ENCODE measurements at places on chromosomes 11 and 22. TPM values are rescaled to one million over a fixed set of nuclear protein-coding genes. Genes with fewer than 3 reads are reported as not detected.
A peak's percentile ranks its signal among the peaks of the same experiment; 100 is the strongest.

DNA sequence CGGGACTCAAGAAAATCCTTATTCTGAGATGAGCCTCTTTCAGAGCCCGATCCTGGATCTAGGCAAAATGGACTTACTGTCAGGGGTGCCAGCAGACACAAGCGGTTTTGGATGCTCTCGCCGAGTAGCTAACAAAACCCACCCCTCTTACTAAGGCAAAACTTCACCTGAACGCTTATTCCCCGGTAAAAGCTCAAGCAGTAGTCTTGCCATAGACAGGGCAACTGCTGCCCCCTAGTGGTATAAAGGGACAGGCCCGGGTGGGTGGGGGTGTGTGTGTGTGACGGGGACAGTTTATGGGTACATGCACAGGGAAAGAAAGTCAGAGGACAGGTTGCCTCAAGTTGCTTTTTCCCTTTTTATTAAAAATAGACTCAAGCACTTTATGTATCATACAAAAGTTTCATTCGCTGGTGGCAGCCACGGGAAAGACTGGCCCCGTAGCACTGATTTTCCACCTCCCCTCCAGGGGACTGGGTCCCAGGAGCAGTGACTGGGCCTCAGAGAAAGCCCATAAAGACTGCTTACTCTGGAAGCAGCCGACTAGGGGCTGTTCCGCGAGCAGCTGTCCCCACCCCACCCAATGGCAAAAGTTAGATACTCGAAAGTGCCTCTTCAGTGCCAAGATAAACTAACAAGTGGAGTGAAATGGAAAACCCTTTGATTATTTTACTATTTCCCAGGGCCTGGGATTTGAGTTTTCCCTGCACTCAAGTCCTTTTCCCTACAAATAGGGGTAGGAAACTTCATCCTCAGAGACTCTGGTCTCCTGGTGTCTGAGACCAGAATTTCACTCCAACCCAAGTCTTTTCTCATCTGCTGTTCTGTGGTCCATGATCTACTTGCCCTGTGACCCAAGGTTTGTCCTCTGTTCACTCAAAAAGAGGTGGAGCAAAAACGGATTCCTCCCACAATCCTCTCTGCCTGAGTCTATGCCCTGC is 4.7 kb downstream of the YPEL4 start:
- H3K36me3 ChIP-seq = no peaks in the 10 kb centered on the region
- peak; percentile 78 for DNase-seq
- H3K4me3 ChIP-seq = no peak overlapping the region
- no peak overlapping the region for H3K27ac ChIP-seq
- H3K27me3 ChIP-seq = no peaks in the 10 kb centered on the region

GRCh38 chr11:44321059-44321458 is 11.1 kb upstream of the ALX4 start:
- H3K27me3 ChIP-seq = peaks cover 97% of the 10 kb centered on the region
- H3K27ac ChIP-seq = no peak overlapping the region
- no peak overlapping the region for H3K4me3 ChIP-seq
- peaks cover 7% of the 10 kb centered on the region for H3K4me1 ChIP-seq
- no peak for DNase-seq
- H3K36me3 ChIP-seq = no peaks in the 10 kb centered on the region

- peaks cover 21% of the 10 kb centered on the region for H3K27me3 ChIP-seq
- H3K27ac ChIP-seq = no peak overlapping the region
- no peaks in the 10 kb centered on the region for H3K36me3 ChIP-seq
- DNase-seq = no peak
- no peaks in the 10 kb centered on the region for H3K4me1 ChIP-seq
Observed at GRCh38 chr11:69109101-69109500, 46.6 kb upstream of the SMIM38 start.

- H3K36me3 ChIP-seq = no peaks in the 10 kb centered on the region
- peak overlapping the region; percentile 99 for H3K27ac ChIP-seq
- H3K27me3 ChIP-seq = no peaks in the 10 kb centered on the region
- DNase-seq = peak; percentile 80
- peaks cover 10% of the 10 kb centered on the region for H3K4me1 ChIP-seq
Observed at GRCh38 chr11:66335531-66336233, 552 bp downstream of the RIN1 start.

DNA sequence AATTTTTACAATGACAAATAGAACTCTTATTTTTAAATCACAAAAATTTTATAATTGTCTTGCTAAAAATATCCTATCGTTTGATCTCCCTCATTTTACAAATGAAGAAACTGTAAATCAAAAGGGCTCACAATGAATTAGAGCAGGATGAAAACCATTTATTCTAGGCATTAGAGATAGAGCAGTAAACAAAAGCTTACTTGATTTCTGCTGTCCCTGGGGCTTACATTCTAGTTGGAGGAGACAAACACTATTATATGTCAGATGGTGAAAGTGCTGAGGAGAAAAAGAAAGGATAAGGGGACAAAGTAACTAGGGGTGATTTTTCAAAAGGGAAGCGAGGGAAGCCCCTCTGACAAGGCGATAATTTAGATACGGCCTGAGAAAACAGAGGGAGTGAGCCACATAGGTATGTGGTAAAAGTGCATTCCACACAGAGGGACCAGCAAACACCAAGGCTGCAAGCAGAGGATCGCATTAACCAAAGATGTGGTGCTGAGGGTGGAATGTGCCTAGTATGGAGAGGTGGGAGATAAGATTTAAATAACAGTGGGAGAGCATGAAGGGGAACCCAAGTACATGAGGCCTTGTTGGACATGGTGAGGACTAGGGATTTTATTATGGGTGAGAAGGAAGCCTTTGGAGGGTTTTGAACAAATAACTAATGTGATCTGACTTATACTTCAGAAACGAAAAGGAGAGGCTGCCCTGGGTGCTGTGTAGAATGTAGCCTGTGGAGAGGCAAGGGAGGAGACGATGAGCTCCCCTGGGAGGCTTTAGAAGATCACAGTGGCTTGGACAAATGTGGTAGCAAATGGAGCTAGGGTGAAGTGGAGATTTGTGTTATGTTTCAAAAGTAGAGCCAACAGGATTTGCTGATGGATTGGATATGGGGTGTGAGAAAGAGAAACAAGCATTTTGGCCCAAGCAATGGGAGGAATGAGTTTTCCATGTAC is 62.1 kb downstream of the PDHX start:
- peak overlapping the region; percentile 75 for H3K27ac ChIP-seq
- no peaks in the 10 kb centered on the region for H3K27me3 ChIP-seq
- H3K36me3 ChIP-seq = peaks cover 12% of the 10 kb centered on the region
- no peak for DNase-seq

DNA sequence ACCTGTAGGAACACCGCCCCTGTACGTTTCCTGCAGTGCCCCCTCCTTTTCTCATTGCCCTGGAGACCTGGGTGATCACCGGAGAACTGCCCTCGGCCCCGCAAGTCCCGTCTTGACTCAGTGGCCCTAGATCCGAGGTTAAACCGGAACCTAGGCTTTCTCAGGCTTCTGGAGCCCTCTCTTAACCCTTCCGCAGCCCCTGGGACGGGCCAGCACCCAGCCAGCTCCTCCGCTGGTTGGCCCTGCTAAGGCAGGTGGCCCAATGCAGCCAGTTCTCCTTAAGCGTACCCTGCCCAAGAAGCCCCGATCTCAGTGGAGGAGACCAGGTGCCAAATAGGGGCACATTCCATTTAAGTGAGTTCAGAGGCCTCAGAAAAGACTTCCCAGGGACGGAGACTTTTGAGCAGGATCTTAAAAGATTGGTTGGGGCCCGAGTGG is 776 bp downstream of the NLRX1 start:
- H3K27ac ChIP-seq = peak overlapping the region; percentile 68
- H3K27me3 ChIP-seq = no peaks in the 10 kb centered on the region
- H3K4me1 ChIP-seq = no peaks in the 10 kb centered on the region
- peak; percentile 62 for DNase-seq

- H3K27me3 ChIP-seq = no peaks in the 10 kb centered on the region
- H3K4me3 ChIP-seq = no peak overlapping the region
- H3K4me1 ChIP-seq = no peaks in the 10 kb centered on the region
- no peak for DNase-seq
Observed at GRCh38 chr11:110587972-110588371, 124.3 kb downstream of the ARHGAP20 start.

DNA sequence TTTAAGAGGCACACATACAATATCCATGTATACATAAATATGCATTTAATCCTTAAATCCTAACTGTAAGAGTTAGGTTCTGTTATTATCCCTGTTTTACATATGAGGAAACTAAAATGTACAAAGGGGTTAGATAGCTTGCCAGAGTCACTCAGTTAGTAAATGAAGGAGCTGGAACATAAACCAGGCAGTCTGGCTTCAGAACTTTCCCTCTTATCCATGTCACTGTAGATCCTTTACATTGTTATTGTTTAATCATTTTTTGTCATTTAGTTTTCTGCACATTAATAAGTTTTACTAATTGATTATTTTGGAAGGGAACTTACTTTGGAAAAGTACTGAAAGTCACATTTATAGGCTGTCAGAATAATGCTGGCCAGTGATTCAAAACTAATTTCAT is 282.4 kb downstream of the TMEM135 start:
- DNase-seq = no peak
- H3K4me3 ChIP-seq = no peak overlapping the region
- H3K36me3 ChIP-seq = no peaks in the 10 kb centered on the region
- no peaks in the 10 kb centered on the region for H3K4me1 ChIP-seq
- no peak overlapping the region for H3K27ac ChIP-seq
- H3K27me3 ChIP-seq = no peaks in the 10 kb centered on the region

GRCh38 chr11:15569305-15570025 is 454.7 kb downstream of the INSC start:
- no peaks in the 10 kb centered on the region for H3K36me3 ChIP-seq
- DNase-seq = peak; percentile 2
- H3K4me1 ChIP-seq = no peaks in the 10 kb centered on the region
- no peak overlapping the region for H3K27ac ChIP-seq
- no peak overlapping the region for H3K4me3 ChIP-seq

DNA sequence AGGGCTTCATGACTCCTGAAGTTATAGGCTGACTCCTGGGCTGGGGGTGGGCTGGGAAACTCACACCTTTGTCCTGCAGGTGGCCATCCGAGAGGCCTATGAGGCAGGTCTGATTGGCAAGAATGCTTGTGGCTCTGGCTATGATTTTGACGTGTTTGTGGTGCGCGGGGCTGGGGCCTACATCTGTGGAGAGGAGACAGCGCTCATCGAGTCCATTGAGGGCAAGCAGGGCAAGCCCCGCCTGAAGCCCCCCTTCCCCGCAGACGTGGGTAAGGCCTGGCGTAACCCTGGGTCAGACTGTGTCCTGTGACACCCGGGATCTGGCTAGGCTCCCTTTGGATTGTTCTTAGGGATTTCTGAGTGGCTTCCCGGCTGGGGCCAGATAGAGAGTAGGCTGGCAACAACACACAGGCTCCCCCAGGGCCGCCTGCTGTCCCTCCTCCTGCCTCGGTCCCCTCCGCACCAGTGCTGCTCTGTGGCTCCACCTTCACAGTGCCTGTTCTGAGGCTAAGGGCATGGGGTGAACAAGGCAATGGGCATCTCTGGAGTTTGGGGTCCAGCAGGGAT is 3.6 kb downstream of the NDUFV1 start:
- no peaks in the 10 kb centered on the region for H3K36me3 ChIP-seq
- H3K27me3 ChIP-seq = no peaks in the 10 kb centered on the region
- no peak for DNase-seq
- peaks cover 5% of the 10 kb centered on the region for H3K4me1 ChIP-seq

GRCh38 chr22:34620832-34621231 is 445.1 kb upstream of the ISX start:
- H3K36me3 ChIP-seq = no peaks in the 10 kb centered on the region
- no peak overlapping the region for H3K27ac ChIP-seq
- no peak overlapping the region for H3K4me3 ChIP-seq
- no peaks in the 10 kb centered on the region for H3K27me3 ChIP-seq
- no peaks in the 10 kb centered on the region for H3K4me1 ChIP-seq

DNA sequence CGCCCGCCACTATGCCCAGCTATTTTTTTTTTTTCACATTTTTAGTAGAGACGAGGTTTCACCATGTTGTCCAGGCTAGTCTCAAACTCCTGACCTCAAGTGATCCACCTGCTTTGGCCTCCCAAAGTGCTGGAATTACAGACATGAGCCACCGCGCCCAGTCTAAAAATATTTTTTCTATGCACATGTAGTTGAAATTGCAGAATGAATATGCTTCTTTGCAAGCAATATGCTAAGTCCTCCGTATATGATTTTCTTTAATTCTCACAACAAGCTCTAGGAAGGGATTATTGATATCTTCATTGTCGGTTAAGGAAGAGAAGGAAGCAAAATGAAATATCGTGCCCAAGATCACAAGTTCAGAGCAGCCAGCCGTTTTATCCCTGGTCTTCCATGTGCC is 30.1 kb upstream of the SYT13 start:
- H3K4me3 ChIP-seq = no peak overlapping the region
- H3K36me3 ChIP-seq = no peaks in the 10 kb centered on the region
- H3K27ac ChIP-seq = no peak overlapping the region
- no peak for DNase-seq
- H3K4me1 ChIP-seq = no peaks in the 10 kb centered on the region

DNA sequence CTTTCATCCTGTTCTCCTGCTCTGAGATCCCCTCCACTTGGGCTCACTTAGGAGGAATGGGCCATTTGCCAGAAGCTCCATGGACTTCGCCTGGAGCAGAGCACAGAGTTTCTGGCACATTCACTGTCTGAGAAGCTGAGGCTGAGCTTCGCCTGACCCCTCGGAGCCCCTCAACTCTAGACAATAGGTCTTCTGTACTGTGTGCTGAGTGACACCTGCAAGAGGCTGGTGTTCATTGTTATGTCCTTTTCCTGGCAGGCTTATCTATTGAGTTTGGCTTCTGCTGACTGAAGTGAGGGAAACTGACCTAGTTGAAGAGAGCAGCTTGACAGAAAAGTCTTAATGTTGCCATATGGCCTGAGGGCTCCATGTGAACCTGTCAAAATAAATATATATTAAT is 124.3 kb downstream of the EHF start:
- H3K36me3 ChIP-seq = no peaks in the 10 kb centered on the region
- no peak overlapping the region for H3K27ac ChIP-seq
- DNase-seq = no peak
- H3K27me3 ChIP-seq = peaks cover 23% of the 10 kb centered on the region

DNA sequence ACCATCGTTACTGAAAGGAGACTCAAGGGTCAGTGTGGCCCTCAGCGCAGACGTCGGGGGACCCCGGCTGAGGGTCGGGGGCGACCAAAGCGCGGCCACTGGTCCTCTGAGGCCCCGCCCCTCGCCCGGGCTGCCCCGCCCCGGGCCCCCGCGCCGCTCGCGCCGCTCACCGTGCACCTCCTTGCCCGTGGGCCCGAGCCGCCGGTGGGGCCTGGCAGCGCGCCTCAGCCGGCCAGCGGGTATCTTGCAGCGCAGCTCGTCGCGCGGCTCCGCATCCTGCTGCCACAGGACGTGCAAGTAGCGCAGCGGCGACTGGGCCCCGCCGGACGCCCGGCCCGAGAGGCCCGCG is 419 bp downstream of the ANKRD54 start:
- H3K4me3 ChIP-seq = peak overlapping the region; percentile 78
- DNase-seq = peak; percentile 74
- H3K27me3 ChIP-seq = no peaks in the 10 kb centered on the region
- H3K4me1 ChIP-seq = peaks cover 10% of the 10 kb centered on the region
- peaks cover 10% of the 10 kb centered on the region for H3K36me3 ChIP-seq
- peak overlapping the region; percentile 86 for H3K27ac ChIP-seq

GRCh38 chr22:41354979-41355378 is 26.8 kb upstream of the TEF start:
- H3K27ac ChIP-seq = no peak overlapping the region
- no peaks in the 10 kb centered on the region for H3K27me3 ChIP-seq
- DNase-seq = no peak
- H3K4me1 ChIP-seq = peaks cover 7% of the 10 kb centered on the region
- no peak overlapping the region for H3K4me3 ChIP-seq

ST14 gene
- total RNA-seq = not detected

VWA5A gene
- 4.3 TPM for total RNA-seq

PHETA2 gene
- total RNA-seq = 36.7 TPM

APOL3 gene
- total RNA-seq = 5.5 TPM

BCO2 gene
- total RNA-seq = not detected

OR4A15 gene
- total RNA-seq = not detected

LMNTD2 gene
- 0.22 TPM for total RNA-seq

PYGM gene
- not detected for total RNA-seq

SYCE3 gene
- not detected for total RNA-seq

IRAG1 gene
- 6.7 TPM for total RNA-seq

RFPL3 gene
- total RNA-seq = not detected

CCDC89 gene
- 4.4 TPM for total RNA-seq

C11orf97 gene
- total RNA-seq = not detected
